Anterior cingulate cortex (tissue), 58 donors: ENCODE measurements at places on chromosomes 5 and 9.

DNA sequence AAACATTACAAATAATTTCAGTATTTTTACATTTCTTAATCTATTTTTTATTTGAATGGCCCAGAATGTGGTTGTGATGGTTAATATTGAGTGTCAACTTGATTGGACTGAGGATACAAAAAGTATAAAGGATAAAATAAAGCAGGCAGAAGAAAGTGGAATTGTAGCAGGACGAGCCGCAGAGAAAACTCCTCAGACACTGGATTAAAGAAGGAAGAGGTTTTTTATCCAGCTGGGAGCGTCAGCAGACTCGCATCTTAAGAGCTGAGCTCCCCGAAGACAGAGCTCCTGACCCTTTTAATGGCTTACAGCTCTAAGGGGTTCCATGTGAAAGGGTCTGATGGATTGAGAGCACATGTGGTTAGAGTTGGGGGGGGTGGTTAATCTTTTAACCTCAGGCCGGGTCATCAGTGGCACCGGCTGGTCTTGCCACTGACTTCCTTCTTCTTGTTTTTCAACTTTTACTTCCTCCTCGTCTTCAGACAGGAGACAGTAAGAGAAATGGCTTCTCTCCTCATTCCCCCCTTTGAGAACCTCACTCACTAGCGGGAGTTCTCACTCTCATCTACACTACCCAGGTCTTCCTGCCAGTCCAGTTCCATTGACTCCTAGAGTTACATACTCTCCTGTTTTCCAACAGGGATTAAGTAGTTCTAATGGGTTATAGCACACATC lies 80.0 kb downstream of the TMEM161B start:
- no peak for DNase-seq

DNA sequence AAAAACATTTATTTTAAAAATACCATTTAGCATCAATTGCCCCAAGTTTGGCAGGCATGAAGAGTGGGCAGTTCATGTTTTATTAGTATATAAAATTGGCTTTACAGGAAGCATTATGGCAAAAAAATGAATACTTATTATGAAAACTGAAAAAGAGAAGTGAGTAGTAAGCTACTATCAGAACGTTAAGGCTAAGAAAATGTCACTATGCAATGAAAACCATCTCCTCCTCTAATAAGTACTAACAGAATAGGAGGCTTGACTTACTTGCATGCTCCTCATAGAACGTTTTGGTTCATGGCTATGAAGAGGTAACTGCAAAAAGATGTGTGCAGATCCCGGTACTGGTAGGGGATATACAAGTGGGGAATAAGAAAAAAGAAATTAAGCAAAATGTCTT lies 23.6 kb downstream of the TICAM2 start:
- DNase-seq, result no peak

- DNase-seq, result no peak
Observed at GRCh38 chr5:146450002-146450401, 2.9 kb downstream of the TCERG1 start.

- no peak for DNase-seq
Observed at GRCh38 chr5:36870399-36871040, 6.0 kb upstream of the NIPBL start.

DNA sequence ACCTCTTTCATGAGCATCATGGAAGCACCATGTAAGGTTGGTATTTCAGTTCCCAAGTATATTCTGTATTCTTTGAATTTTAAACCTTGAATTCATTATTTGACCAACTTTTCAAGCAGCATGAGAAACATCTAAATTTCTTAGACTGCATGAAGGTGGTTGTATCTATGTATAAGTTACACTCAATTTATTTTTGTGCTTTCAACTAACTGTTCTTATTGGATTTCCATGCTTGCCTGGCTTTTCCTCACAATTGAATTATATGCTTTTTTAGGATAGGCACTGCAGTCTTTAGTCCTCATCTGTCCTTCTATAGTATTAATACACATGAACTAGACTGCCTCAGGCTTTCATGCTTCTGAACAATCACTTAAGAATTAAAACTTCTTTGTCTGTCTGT lies 134.0 kb downstream of the CEP120 start:
- no peak for DNase-seq

- no peak for DNase-seq
Observed at GRCh38 chr5:127001621-127002296, 28.6 kb downstream of the MARCHF3 start.

DNA sequence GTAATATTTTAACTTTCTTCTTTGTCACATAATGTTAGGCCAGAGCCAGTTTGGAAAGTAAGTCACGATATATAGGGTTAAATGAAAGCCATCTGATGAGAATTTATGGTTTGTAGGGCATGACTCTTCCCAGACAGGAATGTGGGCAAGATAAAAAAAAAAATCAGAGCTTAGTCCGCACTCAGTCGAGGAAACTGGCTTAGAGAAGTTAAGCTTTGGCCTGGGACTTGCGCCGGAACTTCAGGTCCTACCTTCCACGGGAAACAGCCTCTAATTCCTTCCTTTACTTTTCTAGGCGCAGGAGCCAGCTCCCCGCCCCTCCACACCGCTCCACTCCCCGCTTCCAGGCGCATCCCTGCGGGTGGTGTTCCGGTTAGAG lies 475 bp downstream of the DDX31 start:
- no peak for DNase-seq

DNA sequence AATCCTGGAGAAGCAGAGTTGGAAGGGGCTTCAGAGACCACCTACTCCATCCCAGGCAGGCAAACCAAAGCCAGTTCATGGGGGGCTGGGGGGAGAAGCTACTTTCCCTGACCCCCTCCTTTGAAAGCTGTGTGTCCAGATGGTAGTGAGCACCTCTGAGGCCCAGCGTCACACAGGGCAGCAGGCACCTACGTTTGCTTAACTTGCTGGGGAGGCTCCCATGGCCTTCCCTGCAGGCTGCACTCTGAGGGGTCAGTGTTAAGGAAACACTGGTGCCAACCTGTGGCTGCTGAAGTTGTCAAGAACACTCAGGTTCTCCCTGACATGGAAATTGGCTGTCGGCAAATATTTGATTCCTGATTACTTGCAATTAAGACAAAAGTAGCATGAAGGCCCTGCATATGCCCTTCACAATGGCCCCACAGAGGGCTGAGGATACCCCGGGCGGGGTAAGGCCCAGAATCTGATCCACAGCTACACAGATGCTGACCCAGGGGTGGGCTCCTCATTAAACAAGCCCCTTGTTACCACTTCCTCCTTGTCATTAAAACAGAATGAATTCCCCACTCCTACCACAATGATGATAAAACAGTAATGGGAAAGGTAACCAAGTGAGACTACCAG lies 208.5 kb downstream of the FSTL4 start:
- DNase-seq, result no peak
